GM23338 (cell line): ENCODE measurements at places on chromosomes 3 and 15. TPM values are rescaled to one million over a fixed set of nuclear protein-coding genes. Genes with fewer than 3 reads are reported as not detected.
A peak's percentile ranks its signal among the peaks of the same experiment; 100 is the strongest.

GRCh38 chr15:82950746-82951370 lies 1.7 kb downstream of the HOMER2 start:
- DNase-seq = no peak

Gene CD200
- 49.3 and 51.9 TPM in 2 replicates for total RNA-seq

Gene GCNT3
- not detected in 2 replicates for total RNA-seq

GRCh38 chr15:51191072-51191670 lies 96.5 kb upstream of the TNFAIP8L3 start:
- DNase-seq = no peak

- no peak for DNase-seq
Observed at GRCh38 chr3:182242489-182242942, 530.8 kb downstream of the SOX2 start.

GRCh38 chr3:63043631-63044030 lies 168.4 kb upstream of the CADPS start:
- no peak for DNase-seq

- no peak for DNase-seq
Observed at GRCh38 chr3:37909067-37909911, 47.6 kb downstream of the CTDSPL start.

Gene STAB1
- total RNA-seq = 0.90 and 3.0 TPM in 2 replicates

GRCh38 chr15:75680007-75680789 lies 32.5 kb downstream of the CSPG4 start:
- peak; percentile 60 for DNase-seq

Gene TMEM212
- total RNA-seq = not detected in 2 replicates

- DNase-seq = no peak
Observed at GRCh38 chr15:82641129-82641798, 5.9 kb downstream of the CPEB1 start.

Gene SLC2A2
- total RNA-seq = not detected in 2 replicates

- DNase-seq = no peak
Observed at GRCh38 chr3:46850468-46850779, 12.8 kb downstream of the MYL3 start.

Gene AMOTL2
- total RNA-seq = 96.2 and 102 TPM in 2 replicates

Gene ADPRH
- total RNA-seq = 3.4 and 4.4 TPM in 2 replicates

DNA sequence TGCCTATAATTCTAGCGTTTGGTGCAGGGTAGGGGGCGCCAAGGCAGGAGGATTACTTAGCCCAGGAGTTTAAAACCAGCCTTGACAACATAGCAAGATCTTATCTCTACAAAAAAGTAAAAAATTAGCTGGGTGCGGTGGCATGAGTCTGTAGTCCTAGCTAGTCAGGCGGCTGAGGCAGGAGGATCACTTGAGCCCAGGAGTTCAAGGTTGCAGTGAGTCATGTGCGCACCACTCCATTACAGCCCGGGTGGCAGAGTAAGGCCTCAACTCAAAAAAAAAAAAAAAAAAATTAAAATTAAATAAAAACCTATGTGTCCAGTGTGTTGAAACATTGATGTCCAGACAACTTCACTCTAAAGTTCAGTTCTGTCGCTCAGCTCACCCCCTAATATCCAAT lies 78.2 kb upstream of the SOX2 start:
- no peak for DNase-seq

Gene KLHL6
- total RNA-seq = 0.12 TPM in 1 of 2 replicates, not detected in the other

DNA sequence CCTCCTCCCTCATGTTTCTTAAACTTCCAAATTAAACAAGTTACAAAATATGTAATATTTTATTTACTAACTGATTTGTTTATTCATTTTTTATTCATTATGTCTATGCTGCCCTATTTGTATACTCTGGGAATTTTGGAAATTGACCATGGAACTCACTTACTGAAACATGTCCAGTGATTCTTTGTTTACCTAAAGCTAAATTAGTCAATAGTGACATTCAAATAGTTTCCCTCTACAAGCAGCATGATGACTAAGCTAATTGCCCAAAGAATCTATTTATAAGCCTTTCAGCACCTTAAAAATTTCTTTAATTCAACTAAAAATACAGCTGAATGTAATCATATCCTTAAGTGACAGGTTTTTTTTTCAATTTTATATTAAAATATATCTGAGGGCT lies 437.7 kb downstream of the SI start:
- no peak for DNase-seq

DNA sequence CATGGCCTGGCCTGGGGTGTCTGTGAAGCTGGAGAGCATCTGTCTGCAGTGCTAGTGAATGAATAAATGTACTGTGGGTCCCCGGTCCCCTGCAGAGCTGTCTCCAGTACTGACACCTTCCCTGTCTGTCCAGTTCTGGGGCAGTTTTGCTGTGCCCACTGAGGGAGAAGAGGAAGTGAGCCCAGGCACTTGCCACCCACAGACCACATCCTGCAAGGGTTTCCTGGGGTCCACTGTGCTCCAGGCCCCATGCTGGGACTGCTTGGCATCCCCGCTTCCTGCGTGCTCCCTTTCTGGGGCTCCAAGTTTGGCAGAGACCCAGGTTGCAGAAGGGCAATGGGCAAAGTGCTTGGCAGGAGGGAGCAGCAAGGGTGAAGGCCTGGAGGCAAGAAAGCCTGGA lies 4.9 kb upstream of the SLC6A6 start:
- no peak for DNase-seq

Gene ZNF80
- total RNA-seq = not detected in 2 replicates

GRCh38 chr15:51830276-51830806 lies 888 bp downstream of the TMOD3 start:
- peak; percentile 80 for DNase-seq

GRCh38 chr15:53759411-53759931 lies at the start of gene WDR72:
TSS of gene WDR72 (minus strand) at chr15:53759663. CDS start at chr15:53733149, 26,514 bp downstream.
- DNase-seq = peak; percentile 30

DNA sequence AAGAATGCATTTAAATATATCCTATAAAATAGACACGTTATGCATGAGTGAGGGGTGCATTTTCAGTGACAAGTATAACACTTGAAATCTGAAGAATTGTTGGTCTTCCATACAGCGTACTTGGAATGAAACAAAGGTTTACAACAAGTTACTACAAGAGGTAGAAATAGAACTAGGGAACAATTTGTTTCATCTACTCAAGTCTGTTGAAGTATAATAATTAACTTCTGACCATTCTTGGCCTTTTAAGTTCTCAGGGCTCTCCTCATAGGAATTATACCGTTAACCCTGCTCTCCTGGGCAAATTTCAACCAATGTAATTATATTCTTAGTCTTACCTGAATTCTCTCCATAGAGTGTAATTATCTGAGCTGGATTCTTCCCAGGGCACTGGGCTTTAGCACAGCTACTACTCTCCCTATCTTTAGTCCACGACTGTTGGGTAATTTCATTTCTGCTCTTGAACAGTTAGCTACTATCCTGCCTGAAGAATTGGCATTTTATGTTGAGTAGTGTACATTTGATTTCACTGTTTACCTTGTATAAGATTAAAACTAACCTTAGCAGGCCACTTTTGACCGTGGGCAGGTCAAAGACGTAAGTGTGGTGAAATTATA lies 100.6 kb downstream of the UBE2E2 start:
- DNase-seq = no peak

DNA sequence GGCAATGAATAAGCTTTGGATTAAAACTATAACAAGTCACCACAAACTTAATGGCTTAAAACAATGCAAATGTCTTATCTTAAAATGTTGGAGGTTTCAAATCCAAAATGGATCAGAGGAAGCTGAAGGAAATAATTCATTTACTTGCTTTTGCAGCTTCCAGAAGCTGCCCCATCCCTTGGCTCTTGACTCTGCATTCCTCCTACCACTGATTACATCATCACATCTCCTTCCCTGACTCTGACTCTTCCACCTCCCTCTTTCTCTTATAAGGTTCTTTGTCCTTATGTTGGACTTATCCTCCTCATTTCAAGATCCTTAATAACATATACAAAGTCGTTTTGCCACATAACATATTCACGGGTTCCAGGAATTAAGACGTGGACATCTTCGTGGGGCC lies 982.8 kb upstream of the ROBO1 start:
- DNase-seq = no peak

DNA sequence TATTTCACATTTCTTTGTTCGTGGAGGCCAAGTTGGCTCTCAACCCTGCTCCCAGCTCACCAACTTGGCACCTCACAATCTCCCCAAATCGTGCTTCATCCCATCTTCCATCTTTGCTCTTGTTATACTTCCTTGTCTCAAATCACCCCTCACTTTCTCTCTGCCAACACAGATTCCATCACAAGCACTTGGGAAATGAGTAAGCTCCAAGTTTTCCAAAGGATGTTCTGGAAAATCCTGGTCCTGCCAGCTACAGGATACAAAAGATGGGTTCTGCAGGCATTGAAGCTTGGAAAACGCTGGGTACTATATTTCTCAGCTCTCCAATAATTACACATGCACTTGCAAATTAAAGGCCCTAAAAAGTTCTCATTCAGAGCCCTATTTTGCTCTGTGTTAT lies 4.1 kb upstream of the TM4SF4 start:
- no peak for DNase-seq
